ENCODE measurements at places on chromosomes 11 and 22.

DNA sequence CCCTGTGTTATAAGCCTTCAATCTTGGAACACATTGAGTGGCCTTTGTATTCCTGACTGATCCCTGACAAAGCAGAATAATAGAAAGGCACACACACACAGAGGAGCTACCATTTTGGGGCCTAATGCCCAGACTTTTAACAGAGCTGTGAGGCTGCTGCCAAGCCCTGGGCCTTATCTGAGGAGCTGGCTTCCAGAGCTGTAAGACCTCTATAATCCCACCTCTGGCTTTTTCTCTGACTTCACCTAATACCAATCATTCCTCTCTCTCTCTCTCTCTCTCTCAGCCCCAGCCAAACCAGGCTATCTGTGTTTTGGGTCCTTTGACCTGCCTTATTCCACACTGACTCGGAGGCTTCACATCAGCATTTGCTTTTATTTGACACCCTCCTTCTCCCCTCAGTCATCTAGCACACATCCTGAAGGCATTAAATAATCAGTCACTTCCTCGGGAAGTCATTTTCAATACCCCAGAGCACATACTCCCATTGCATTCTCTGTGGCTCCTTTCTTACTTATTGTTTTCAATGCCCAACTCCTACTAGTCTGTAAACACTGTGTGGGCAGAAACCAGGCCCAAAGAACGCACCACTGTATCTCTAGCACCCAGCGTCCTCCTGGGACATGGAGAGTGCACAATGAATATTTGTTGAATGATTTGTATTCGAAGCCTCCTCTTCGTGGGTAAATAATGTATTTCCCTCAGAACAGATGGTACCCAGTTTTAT is 21.2 kb upstream of the TRIM44 start:
- DNase-seq = no peak

DNA sequence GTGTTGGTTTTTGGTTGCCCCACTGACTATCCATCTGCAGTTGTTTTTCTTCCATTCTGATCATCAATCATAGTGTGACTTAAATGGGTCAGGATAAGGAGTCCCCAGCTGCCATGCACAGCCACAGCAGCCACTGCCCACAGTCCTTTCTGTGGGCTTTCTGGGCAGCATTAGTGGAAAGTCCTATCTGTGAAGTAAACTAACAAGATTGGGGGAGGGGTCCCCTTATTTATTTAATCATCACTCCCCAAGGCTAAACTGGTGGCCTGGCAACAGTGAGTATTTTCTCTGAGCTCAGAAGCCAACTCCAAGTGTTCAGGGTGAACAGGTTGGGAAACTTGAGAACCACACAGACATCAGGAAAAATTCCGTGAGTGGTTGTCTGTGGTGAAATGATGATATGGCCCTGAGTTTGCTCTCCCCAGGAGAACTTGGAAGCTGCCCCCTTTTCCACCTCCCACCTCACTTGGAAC is 145.0 kb downstream of the CCDC34 start:
- DNase-seq = no peak

- DNase-seq = no peak
These were observed 12.0 kb upstream of the FOLR1 start for GRCh38 chr11:72179804-72180396.

DNA sequence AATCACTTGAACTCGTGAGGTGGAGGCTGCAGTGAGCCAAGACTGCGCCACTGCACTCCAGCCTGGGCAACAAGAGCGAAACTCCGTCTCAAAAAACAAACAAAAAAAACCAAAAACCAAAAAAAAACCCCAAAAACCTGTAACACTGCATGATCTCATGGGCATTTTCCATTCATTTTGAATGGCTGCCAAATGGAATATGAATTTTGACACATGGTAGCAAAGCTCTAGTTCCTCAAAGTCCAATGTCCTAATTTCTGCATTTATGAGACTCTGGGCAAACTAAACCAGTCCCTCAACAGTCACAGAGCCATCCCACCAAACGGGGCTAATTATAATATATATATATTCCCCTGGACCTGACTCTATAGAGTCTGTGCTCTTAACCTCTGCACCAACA is 61.8 kb downstream of the SGSM3 start:
- DNase-seq = no peak

- no peak for DNase-seq
These were observed 15.3 kb upstream of the FJX1 start for GRCh38 chr11:35602979-35603378.

- DNase-seq = no peak
These were observed 125.9 kb upstream of the SYT13 start for GRCh38 chr11:45412051-45412471.

- DNase-seq = no peak
These were observed 246.1 kb upstream of the CHORDC1 start for GRCh38 chr11:90468923-90469322.

DNA sequence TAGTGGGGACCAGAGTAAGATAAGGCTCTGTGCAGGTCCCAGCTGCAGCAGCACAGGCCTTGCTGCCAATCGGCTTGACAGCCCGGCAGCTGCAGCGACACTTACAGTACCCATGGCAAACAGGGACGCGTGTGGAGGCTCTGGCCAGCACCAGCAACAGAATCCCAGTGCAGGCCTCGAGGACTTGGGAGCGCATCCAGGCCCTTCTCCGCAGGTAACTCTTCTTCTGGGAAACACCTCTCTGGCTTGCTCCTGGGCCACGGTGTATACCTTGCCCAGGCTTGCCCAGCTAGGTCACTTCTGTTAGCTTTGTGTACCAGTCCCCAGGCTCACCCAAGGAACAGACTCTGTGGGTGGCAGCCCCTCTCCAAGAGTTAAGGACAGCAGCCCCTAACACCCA is 126.7 kb downstream of the CTTN start:
- DNase-seq = no peak
